ENCODE measurements at places on chromosomes 5 and 9. TPM values are rescaled to one million over a fixed set of nuclear protein-coding genes. Genes with fewer than 3 reads are reported as not detected.

DNA sequence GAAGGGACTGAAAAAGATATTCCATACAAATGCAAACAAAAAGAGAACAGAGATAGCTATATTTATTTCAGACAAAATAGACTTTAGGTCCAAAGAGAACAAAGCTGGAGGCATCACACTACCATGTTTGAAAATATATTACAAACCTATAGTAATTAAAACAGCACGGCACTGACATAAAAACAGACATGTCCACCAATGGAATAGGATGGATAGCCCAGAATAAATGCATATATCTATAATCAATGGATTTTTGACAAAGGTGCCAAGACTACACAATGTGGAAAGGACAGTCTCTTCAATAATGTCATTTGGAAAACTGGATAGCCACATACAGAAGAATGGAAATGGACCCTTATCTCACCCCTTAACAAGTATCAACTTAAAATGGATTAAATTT is 10.2 kb downstream of the PRKAA1 start:
- DNase-seq = no peak

- DNase-seq = no peak
Observed at GRCh38 chr5:166367391-166367790, 1924.1 kb upstream of the WWC1 start.

GRCh38 chr5:124729720-124730359 is 16.6 kb downstream of the ZNF608 start:
- DNase-seq = peak; percentile 77

DNA sequence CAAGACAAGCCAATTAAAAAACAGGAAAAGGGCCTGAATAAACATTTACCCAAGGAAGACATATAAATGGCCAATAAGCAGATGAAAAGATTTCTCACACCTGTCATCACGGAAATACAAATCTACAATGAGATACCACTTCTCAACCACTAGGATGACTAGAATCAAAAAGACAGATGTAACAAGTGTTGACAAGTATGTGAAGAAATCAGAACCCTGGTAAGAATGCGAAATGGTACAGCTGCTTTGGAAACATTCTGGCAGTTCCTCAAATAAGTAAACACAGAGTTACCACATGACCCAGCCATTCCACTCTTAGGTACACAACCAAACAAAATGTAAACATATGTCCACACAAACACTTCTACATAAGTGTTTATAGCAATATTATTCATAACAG is 32.5 kb downstream of the LEAP2 start:
- no peak for DNase-seq

Gene PCDHGB7
- 7.1 TPM for total RNA-seq

Gene BTNL3
- not detected for total RNA-seq

DNA sequence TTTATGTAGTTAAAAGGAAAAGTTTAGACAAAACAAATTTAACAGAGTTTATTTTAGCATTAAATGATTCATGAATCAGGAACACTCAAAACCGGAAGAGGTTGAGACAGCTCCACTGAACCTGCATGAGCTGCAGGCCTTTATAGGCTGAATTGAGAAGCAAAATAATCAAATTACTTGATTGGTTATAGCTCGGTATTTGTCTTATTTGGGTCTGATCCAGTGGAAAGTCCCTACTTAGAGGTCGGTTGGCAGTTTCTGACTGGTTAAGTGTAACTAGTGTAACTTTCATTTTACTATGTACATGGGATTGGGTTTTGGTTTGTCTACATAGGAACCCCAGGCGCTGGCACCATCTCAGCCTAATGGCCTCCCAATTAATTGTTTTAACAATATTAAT is 74.1 kb upstream of the PIK3R1 start:
- peak; percentile 71 for DNase-seq

Gene SPINK7
- not detected for total RNA-seq

DNA sequence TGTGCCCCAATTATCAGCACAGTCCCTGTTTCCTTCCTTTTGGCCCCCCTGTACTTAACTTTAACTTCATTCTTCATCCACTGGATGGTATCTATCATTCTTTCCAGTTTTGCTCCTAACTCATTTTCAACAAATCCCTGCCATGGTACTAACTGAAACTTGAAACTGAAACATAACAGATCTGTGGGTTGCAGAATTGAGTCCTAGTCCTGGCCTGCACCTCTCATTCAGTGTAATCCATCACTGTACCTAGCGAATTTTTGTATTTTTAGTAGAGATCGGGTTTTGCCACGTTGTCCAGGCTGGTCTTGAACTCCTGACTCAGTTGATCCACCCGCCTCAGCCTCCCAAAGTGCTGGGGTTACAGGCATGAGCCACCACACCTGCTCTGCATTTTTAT is 15.3 kb upstream of the PIK3R1 start:
- no peak for DNase-seq

DNA sequence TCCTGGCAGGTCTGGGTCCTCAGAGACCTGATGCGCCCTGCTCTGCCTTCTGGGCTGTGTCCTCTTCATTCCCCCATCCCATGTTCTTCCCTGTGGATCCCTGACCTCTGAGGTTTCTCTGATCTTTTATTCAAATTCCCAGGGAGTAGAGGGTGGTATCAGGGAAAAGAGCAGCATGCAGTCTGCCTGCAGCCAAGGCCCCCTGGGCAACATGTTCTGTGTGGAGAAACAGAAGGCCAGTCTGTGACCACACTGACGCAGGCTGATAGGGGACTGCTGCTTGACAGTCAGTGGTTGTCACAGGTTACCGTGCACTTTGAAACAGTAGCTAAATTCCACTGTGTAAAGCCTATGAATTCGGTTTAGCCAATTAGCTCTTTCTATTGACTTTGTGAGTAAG is 156.6 kb upstream of the IRX2 start:
- DNase-seq = no peak

DNA sequence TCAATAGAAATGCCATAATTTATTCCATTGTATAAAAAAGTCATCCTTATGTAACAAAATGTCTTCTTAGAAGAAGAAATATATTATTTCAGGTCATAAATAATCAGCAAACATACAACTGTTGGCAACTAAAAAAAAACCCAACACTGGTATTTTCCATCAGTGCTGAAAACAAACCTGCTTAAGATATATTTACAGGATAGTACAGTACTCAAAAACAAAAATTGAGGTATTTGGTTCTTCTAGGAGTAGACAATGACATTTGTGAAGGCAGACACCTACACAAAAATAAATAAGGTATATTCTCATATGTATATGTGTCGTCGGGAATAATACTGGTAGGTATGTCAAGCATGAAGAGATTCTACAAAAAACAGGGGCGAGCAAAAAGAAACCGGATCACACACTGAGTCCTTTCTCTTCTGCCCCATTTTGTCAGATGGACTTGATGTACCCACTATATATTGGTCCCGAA is 2.9 kb downstream of the DUSP1 start:
- no peak for DNase-seq

Gene ARL14EPL
- 0.37 TPM for total RNA-seq

Gene ERCC6L2
- total RNA-seq = 70.3 TPM

DNA sequence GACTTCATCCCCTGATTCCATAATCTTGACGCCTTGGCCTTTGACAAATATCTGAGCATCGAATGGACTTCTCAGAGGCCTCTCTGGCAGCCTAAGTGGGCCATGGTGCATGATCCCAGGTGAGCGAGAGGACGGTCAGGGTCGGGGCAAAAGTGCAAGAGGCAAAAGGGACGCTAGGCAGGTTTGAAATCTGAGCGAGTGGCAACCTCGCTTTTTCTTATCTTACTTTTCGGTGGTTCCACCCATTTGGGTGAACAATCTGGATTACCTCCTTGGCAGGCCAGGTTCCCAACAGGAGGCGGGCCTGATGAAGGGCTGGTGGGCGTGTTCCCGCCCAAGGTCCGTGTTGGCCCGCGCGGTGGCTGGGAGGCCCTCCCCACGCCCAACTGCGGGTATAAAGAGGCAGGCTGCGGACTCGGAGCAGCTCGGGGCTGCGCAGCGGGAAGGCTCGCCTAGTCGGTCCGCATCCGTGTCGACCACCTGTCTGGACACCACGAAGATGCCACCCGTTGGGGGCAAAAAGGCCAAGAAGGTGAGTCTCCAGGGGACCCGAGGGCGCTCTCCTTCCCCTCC is at the start of gene BHMT:
BHMT (plus strand) TSS at position 423 of the 573 bp plus-strand sequence; CDS start at position 500, 77 bp downstream.
- no peak for DNase-seq

GRCh38 chr9:137295238-137295811 is 6.7 kb downstream of the NRARP start:
- no peak for DNase-seq

DNA sequence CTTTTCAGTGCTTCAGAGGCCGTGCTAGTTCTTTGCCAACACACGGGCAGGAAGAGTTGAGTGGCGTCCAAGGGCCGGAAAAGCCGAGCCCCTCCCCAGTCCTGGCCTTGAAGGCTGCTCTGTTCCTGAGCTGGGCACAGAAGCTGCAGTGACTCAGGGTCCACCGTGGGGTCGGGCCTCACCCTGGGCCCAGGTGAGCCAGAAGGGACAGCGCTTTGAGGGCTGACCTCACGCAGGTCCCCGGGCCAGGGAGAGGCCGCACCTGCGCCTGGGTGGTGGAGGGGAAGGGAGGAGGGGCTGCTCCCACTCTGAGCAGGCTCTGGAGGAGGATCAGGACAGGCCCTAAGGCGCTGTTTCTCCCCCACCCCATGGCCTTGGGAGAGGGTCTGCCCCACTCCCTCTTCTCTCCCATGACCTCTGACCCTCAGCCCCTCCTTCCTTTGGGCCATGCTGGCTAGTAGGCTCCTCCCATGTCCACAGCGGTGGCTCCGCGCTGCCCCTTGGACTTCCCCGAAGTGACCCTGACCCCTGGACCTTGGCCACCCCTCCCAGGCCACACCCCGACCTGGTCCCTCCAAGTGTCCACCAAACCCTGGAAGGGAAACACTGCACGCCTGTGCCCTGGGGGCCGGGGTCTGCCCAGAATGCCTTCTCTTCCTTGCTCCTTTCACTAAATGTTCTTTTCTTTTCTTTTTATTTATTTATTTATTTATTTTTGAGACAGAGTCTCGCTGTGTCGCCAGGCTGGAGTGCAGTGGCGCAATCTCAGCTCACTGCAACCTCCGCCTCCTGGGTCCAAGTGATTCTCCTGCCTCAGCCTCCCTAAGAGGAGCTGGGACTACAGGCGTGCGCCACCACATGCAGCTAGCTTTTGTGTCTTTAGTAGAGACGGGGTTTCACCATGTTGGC is 19.7 kb upstream of the SLC6A19 start:
- no peak for DNase-seq

GRCh38 chr9:133991964-133992779 is at the start of gene VAV2:
VAV2 (minus strand) TSS chr9:133992324; CDS start chr9:133992278, 46 bp downstream.
- peak; percentile 70 for DNase-seq
